Renal cortex interstitium (tissue), 15 donors: ENCODE measurements at places on chromosomes 5 and 9. TPM values are rescaled to one million over a fixed set of nuclear protein-coding genes. Genes with fewer than 3 reads are reported as not detected.

Gene DAPK1
- polyA plus RNA-seq = 68.5 TPM

DNA sequence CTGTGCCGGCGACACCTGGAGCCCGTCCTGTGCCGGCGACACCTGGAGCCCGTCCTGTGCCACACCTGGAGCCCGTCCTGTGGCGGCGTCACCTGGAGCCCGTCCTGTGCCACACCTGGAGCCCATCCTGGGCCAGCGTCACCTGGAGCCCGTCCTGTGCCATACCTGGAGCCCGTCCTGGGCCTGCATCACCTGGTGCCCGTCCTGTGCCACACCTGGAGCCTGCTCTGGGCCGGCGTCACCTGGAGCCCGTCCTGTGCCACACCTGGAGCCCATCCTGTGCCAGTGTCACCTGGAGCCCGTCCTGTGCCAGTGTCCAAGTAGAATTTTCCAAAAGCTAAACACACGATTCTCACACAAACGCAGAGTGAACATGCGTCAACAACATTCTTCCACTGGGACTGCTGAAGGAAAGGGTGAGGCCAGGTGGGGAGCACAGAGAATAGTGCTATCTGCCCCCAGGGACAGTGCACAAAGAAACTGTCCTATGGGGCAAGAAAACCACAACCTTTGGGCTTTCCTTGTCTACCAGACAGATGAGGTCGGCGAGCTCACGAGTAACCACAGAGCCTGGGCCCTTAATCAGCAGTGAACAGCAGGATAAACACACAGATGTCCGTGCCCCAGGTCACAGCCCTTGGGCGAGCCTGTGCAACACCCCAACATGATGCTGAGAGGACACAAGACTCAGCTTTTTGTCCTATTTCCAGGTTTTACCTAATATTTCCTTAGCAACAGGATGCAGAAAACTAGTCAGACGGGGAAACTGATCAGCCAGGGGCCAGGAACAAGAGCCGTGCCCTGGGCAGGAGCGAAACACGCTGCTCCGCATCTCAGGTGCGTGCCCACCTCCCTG lies 7.9 kb downstream of the QSOX2 start:
- DNase-seq = no peak

- DNase-seq = no peak
Measured at GRCh38 chr5:58040846-58041245, 419.0 kb downstream of the PLK2 start.

DNA sequence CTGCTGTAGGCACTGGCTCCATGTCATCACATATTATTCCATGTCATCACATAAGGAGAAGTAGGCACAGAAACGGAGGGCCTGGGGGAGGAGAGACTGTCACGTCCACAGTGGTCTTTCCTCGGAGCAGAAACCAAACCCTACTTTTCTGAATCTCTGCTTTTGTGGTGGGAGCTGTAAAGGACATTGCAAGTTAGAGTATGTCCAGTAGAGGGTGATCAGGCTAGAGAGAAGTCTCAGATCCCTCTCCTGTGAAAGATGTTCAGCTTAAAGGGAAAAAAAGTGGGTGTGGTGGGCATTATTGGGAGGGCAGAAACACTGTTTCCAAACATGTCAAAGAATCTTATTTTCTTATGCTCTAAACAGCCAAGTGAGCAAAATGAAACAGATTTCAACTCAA lies 19.4 kb upstream of the FBP2 start:
- no peak for DNase-seq

DNA sequence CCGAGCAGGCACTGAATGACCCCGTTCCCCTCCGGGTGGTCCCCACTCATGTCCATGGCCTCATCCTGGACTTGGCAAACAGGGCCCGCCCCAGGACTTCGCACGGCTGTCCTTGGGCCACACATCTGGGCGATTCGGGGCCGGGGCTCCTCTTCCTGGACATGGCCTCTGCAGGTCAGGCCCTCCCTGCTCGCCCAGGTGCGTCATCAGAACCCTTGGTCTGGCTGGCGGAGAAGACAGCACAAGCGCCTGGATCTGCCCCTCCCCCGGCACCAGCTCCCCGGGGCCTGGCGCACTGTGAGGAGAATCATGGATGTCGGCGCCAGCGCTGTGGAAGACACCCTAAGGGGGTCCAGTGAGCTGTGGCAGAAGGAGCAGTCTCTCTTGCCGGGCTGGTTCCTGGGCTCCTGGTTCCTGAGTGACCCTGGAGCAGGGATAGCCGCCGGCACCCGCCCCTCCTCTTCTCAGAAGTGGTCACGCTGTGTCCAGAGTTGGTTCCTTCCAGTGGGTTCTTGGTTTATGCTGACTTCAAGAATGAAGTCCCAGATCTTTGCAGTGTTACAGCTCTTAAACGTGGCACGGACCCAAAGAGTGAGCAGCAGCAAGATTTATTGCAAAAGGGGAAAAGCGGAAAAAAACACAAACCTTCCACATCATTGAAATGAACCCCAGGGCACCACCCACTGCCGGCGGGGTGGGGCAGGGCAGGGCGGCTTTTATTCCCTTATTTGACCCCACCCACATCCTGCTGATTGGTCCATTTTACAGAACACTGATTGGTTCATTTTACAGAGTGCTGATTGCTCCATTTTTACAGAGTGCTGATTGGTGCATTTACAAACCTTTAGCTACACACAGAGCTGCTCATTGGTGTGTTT lies 25.9 kb upstream of the SLC12A7 start:
- no peak for DNase-seq

Gene NUTM2G
- 0.31 TPM for polyA plus RNA-seq

DNA sequence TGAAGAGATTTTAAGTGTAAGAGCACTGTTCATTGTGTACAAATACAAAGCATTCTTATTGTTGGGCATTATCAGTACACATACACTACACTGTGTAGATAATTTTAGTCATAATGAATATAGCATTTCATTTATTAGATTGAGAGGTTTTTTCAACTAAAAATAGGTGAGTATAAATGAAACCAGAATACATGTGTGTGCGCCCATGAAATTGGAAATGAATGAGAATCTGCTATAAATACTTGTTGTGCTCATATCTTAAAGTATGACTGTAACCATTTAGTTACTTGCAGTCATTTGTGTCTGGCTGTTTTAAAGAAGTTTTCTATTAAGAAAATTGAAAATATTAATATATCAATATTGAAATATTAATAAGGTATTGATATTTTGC lies 189.0 kb upstream of the MEF2C start:
- DNase-seq = no peak

- no peak for DNase-seq
Measured at GRCh38 chr5:172935096-172935495, 24.1 kb upstream of the RPL26L1 start.

GRCh38 chr5:142904416-142904815 lies 134.2 kb downstream of the ARHGAP26 start:
- DNase-seq = no peak

DNA sequence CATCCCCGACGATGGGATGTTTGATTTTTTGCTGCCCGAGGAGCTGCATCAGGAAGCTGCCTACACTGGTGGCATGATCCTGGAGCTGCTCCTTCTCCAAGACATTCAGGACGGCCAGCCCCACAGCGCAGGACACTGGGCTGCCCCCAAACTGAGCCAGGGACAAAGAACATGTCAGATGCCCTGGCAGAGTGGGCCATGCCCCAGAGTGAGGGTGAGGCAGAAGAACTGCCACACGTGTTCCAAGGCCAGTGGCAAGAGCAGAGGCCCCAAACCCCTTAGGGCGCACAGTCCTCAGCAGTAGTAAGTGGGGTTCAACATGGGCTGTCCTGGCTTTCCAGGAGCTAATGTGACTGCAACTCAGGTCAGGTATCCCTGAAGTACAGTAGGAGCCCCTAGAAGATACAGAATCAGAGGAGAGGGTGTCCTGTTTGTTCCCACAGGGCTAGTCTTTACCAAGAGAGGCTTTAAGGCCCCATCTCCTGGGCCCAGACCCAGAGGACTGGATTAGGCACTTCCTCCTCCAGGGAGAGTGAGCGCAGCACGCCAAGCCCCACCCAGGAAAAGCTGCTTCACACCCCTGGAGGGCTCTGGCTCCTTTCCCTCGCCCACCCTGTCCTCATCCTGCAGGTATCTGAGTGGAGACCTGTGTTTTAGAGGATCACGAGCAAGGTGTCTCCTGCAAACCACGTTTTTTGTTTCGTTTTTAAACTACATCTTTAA lies 11.1 kb downstream of the HNRNPAB start:
- no peak for DNase-seq
